Forelimb muscle (tissue), 1 donor: ENCODE measurements at places on chromosomes 12 and 14. TPM values are rescaled to one million over a fixed set of nuclear protein-coding genes. Genes with fewer than 3 reads are reported as not detected.

CTSG gene
- polyA plus RNA-seq: 2.5 TPM

NANOG gene
- 0.13 TPM for polyA plus RNA-seq

CISTR gene
- not detected for polyA plus RNA-seq

PARP2 gene
- 34.2 TPM for polyA plus RNA-seq

SERPINA9 gene
- polyA plus RNA-seq: not detected

TEX22 gene
- polyA plus RNA-seq: 0.90 TPM

TSPAN9 gene
- 112 TPM for polyA plus RNA-seq

LPAR5 gene
- 1.1 TPM for polyA plus RNA-seq
